Effector CD8-positive, alpha-beta T cell (primary cell): ENCODE measurements at places on chromosomes 7 and 10.

DNA sequence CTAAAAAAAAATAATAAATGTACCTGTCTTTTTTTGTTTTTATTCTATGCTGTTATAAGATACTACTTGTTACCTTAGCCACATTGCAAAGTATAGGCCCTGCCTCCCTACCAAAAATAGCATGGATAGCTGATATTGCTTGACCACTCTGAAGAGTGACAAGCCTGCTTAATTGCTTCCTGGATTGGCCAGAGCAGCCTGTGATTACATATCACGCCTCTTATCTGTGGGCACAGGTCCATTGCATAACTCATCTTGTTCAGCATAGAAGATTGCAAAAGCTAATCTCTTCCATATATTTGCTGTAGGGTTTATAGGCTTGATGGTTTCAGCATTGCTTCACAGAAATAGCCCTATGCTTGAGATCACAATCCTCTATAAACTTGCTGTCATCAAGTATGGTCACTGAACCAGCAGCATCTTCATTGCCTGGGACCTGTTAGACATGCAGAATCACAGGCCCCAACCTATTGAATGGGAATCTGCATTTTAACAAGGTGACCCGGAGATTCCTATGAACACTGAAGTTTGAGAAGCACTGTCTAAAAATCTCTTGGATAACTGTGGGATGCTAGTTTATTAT is 280.8 kb upstream of the CDC14C start:
- no peak for DNase-seq

GRCh38 chr10:26802527-26802926 is 58.2 kb downstream of the ABI1 start:
- DNase-seq = no peak

DNA sequence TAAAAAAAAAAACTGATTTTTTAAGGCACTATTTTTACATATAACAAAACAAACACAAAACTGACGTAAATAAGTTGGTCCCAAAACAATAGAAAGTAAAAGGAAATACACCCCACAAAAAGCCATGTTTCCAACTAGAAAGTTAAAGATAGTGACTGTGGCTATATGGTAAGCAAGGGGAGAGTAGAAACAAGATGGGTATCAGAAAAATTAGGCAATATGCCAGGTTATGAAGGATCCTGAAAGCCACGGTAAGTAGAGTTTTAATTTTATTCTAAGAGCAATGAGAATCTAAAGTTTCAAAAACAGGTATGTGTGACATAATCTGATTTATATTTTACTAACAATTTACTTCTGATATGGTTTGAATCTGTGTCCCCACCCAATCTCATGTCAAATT is 61.5 kb downstream of the BRAF start:
- no peak for DNase-seq

- no peak for DNase-seq
Measured at GRCh38 chr7:1758028-1758858, 88.2 kb downstream of the ELFN1 start.
